ENCODE measurements at places on chromosomes 16 and 17.

- no peak for DNase-seq
Measured at GRCh38 chr17:67542219-67543114, 165.4 kb downstream of the PITPNC1 start.

GRCh38 chr16:21169249-21169981 is 10.9 kb downstream of the LDAF1 start:
- no peak for DNase-seq

- no peak for DNase-seq
Measured at GRCh38 chr17:29608986-29609385, 13.7 kb downstream of the CORO6 start.

DNA sequence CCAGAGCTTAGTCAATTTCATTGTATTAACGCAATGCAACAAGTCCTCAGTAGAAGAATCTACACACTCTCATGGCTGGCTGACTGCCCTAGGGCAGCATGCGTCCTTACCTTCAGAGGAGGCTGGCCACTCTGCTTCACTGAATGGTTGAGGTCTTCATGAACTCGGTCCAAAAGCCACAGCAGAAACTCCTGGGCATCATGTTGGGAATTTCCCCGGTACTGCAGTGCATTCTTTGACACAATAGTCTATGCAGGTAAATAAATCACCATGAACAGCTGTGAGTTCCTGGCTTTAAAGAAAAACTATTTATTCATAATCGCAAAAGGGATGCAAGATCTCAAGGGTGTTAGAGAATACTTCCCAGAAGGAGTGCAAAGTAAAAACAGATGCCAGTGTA is 41.3 kb downstream of the USP31 start:
- DNase-seq, result no peak

DNA sequence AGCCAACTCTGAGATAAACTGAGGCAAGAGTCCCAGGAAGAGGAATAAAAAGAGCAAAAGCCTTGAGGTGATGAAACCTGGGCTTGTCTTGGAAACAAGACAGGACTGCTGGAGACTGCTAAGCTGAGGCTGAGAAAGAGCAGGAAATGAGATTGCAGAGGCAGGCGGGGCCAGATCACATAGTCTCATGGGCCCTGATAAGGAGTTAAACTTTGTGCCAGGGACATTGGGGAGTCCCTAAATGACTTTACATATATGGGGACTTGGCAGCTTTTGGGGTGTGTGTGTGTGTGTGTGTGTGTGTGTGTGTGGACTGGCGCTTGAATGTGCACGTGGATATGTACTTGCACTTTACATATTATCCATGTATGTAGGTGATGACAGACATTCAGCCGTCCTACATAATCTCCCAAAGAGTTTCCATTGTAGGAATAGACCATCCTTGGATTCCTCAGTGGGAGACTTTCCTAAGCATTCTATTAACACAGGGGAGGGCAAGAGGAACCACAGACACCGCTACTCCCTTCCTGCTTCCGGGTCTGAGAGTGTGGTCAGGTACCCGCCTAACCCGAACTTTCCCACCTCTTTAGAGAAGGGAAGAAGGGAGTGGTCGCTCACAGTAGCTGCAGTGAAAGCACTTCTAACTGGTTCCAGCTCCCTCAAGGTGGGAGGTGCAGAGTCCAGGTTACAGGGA is 123.1 kb downstream of the LYRM1 start:
- DNase-seq, result no peak

DNA sequence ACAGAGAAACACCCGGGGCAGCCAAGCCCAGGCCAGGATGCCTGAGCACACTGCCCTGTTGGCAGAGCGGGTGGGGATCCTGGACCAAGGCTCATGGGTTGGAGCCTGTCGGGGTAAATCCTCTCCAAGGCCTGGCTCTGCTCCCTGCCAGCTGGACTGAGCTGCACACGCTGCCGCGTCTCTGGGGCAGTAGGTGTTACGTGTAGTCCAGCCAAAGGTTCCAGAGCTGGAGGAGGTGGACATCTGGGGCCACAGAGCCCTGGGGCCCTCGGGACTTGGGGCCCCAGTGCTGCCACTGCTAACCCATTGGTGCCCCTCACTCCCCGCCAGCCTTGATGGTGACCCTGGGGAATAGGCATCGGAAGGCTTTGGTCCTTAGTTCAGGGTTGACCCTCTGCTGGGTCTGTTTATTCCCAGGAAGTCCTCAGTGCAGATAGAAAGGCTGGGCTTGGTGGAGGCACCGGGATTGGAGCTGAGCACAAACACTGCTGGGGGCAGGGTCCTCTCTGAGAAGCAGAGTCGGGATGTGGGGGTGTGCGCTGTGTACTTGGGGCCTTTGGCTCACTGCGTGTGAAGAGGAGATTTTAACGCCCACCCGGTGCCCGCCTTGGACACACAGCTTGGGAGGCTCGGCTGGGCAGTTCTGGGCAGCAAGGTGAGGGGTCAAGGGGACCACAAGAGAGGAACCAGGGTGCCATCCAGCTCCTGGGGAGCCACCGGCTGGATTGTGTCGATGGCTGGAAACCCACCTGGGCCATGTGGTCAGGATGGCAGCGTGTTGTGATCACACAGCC is 16.3 kb upstream of the CBX4 start:
- peak; percentile 66 for DNase-seq
